Activated CD4-positive, alpha-beta T cell treated with anti-CD3 and anti-CD28 coated beads, Interleukin-2, amount 50 U/mL, for 48 hours (primary cell): ENCODE measurements at places on chromosomes 13 and 19.
A peak's percentile ranks its signal among the peaks of the same experiment; 100 is the strongest.

DNA sequence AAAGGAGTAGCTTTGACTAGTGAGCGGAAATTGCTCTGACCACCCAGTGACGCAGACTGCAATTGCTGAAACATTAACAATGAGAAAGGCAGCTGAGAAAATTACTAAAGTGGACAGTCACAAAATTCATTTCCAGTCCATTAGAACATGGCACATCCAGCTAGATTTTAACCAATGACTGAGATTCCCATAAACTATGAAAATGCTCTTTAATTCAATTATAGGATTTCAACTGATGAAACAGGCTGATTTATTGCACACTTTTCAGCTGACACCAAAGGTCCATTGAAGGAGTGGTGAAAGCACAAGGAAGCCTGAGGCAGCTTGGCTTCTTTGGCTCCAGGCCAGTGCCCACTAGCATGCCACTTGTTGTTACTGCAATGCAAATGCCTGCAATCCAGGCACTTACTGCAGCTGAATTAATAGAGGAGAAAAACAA is 933.4 kb downstream of the SLITRK6 start:
- no peak for DNase-seq

DNA sequence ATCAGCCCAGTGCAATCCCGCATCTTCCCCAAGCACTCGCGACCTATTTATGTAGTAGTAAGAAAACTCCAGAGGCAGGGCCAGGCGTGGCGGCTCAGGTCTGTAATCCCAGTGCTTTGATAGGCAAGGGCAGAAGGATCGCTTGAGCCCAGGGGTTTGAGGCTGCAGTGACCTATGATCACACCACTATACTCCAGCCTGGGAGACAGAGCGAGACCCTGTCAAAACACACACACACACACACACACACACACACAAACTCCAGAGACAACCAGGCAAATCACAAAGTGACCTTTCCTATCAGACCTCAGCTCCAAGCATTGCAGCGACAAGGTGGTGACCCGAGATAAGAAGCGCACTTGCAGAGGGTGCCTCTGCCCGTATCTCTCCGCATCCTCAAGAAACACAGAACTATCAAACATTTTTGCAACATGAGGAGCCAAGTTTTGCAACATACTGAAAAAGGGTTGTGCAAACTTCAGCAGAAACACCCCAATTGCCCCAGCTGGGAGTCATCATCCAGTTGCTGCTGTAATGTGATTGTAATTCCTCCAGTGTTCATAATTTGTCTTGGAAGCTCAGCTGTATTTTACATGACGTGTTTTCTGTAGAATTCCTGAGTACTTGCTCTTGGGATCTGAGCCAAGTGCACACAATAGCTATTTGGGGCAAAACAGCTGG is 8.7 kb upstream of the KLF2 start:
- DNase-seq = no peak

DNA sequence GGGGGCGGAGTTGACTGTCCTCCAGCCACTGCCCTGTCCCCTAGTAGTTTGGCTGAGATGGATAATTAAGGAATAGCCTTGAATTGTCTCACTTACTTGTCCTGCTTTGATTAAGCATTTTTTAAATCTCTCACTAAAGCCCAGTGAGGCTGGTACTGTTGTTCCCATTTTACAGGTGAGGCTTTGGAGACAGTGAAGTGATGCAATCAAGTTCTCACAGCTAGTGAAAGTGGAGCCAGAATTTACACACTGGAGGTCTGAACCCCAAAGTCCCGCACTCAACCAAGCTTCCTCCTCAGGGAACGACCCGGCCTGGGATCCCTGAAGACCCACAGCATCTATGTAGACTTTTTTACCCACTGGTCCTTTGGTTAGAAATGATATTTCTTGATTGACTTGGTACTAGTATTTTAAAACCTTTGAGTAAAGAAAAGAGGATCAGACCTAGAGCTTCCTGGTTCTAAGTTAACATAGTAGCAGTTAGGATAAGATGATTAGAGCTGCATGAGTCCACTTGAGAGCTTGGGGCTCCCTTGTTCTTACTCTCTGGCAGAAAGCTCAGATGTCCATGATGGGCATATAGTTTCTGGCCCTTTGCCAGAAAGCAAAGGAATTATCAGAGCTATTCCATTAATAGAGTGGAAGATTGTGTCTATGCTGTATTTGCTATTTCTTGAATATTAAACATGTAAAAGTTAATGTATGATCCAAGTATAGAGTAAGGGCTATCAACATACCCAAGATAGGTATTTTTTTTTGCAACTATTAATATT is 154.3 kb downstream of the LMO7 start:
- no peak for DNase-seq

GRCh38 chr13:30763786-30764413 is 28.6 kb downstream of the ALOX5AP start:
- no peak for DNase-seq

DNA sequence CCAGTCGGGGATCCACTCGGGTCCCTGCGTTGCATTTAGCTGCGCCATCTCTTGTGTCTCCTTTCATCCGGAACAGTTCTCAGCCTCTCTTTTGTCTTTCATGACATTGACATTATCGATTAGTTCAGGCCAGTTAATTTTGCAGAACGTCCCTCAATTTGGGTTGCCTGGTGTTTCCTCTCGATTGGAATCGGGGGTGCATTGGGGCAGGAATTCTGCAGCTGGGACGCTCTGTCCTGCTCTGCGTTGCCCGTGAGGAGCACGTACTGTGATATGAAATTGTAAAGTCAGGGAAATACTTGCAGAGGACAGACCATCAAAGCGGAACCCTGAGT is 22.4 kb downstream of the MARK4 start:
- no peak for DNase-seq

GRCh38 chr19:21308773-21309172 is 20.4 kb downstream of the ZNF708 start:
- no peak for DNase-seq

DNA sequence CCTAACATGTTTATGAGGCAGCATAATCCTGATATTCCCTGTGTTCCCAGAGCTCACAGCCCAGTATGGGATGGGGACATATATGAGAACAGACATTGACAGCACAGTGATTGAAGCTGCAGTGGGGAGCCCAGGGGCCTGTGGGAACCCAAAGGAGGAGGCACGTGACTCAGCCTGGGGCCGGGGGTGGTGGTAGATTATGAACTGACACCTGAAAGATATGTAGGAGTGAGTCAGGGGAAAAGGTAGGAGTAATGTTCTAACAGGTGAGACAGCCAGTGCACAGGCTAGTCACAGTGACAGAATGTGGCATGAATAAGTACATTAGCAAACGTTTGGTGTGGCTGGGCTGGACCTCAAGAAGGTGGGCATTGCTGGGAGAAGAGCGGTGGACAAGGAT is 29.0 kb downstream of the CKM start:
- DNase-seq = peak; percentile 10

- no peak for DNase-seq
Observed at GRCh38 chr19:27765912-27766725, 1446.8 kb downstream of the UQCRFS1 start.

- DNase-seq = no peak
Observed at GRCh38 chr13:79380997-79381396, 25.1 kb downstream of the RBM26 start.

DNA sequence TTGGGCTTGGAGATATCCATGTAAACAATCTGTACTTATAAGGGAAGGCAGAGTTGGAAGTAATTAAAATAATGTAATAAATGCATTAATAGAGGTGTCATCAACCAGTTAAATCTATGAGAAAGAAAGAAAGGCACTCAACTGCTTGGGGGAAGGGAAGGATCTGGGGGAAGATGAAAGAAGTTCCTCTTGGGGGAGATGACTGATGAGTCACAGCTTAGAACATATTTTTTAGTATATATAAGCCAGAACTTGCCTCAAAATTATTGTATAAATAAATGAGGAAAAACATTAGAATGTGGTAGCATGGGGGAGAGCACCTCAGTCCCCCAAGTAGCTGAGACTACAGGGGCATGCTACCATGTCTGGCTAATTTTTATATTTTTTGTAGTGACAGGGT is 205.8 kb downstream of the GGACT start:
- DNase-seq = no peak

DNA sequence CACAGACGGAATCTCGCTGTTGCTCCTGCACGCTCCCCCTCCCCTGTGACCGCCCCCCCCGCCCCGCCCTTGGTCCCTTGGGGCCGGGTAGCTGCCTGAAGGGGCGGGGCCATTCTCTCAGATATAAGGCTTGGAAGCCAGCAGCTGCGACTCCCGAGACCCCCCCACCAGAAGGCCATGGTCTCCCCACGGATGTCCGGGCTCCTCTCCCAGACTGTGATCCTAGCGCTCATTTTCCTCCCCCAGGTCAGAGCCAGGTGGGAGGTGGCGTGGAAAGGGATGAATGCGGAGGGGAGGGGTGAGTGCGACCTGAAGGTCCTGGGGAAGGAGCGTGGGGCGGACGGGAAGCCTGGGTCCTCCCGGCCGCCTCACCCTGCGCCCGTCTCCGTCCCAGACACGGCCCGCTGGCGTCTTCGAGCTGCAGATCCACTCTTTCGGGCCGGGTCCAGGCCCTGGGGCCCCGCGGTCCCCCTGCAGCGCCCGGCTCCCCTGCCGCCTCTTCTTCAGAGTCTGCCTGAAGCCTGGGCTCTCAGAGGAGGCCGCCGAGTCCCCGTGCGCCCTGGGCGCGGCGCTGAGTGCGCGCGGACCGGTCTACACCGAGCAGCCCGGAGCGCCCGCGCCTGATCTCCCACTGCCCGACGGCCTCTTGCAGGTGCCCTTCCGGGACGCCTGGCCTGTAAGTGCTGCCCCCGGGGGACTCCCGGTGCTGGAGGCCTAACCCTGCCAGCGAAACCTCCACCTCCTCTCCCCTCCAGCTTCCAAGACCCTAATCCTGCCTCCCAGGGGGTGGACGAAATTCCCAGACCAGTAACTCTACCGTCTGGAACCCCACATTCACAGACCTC is at the start of gene DLL3:
TSS of gene DLL3 (plus strand) at position 150 of the 845 bp plus-strand sequence. CDS start at position 178, 28 bp downstream.
- DNase-seq = no peak

DNA sequence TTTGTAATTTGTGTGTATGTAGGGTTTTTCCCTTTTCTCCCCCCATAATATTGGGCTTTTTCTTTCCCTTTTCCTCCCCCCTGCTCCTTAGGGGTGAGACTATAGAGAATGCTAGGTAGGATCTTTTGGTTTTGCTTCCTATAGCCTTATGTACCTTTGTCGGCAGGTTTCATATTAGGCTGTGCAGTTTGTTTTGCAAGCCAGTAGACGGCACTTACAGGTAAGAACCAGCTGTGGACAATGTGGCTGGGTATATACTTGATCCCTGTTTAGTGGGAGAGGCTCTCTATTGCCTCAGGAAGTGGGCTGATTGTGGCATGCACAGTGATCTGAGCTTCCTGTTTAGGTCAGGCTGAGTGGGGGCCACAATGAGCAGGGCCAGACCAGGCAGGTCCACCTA is 359.2 kb upstream of the OBI1 start:
- no peak for DNase-seq

GRCh38 chr13:95530178-95530577 is 22.3 kb upstream of the CLDN10 start:
- no peak for DNase-seq

DNA sequence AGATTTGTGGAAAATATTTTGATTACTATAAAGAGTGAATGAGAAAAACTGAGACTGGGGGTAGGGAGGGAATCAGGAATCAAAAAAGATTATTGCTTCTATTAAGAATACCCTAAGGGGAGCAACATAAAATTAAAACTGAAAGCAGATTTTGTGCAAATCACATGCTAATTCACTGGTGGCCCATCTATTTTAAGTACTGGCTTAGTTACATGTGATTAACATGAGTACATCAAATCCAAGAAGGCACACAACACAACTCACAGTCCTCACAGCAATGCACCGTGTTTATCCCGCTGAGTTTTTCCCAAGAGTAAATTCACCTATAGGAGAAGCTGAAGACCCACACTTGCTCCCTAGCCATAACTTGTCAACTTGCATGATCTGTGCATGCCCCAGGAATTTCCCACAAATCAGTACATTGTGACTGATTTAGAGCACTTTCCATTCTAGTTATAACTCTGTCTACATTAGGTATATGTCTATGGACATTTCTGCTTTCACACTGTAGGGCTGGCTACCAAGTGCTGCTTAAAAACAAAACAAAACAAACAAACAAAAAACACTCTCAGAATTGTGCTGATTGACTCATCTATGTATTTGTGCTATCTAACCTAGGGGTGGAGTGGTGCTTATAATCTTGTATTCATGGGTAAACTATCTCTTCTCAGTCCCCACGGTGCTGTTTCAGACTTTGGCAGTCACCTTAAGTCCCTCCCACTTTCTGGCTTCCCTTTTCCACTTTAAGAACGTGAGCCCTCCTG is 24.3 kb downstream of the AMER2 start:
- DNase-seq = no peak

DNA sequence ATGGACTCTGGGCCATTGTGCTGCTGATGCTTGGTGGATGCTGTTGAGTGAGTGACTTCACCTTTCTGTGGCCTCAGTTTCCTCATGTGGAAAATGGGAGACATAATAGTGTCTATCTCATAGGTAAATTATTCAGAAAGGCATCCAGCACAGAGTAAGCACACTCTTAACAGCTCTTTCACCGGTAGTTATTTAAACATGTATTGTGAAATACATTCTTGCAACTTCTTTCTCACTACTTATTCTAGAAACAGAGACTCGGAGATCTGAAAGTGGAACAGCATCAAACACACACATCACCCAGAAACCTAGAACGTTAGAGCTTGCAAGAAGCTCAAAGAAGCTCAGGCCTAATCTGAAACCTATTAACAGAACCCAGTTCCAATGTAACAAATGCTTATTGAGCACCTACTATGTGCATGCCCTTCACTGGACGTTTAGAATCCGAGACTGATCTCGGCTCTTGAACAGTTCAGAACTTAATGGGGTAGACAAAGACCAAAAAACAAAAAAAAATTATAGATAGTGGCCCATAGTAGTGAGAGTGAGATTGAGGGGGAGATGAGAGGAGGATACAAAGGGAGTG is 4.1 kb downstream of the ZSWIM9 start:
- no peak for DNase-seq

DNA sequence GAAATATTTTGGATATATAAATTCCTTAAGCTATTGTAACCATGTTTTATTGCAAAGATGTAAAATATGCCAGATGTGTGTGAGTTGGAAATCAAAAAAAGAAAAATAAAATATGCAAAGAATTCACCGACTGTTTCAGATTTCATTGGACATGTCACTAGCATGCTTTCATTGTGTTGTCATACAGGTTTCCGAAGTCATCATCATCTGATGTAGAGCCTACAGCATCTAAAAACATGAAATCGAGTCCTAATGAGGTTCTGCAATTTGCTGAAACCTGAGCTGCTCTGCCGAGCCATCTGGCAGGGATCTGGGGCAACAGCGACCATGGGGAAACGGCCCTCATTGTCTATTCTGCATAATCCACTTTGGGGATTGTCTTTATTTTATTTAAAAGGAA is 196.1 kb upstream of the MAB21L1 start:
- DNase-seq = no peak

GRCh38 chr13:32960626-32961025 is 55.6 kb upstream of the KL start:
- no peak for DNase-seq
